ENCODE measurements at places on chromosomes 11 and 22.
A peak's percentile ranks its signal among the peaks of the same experiment; 100 is the strongest.

DNA sequence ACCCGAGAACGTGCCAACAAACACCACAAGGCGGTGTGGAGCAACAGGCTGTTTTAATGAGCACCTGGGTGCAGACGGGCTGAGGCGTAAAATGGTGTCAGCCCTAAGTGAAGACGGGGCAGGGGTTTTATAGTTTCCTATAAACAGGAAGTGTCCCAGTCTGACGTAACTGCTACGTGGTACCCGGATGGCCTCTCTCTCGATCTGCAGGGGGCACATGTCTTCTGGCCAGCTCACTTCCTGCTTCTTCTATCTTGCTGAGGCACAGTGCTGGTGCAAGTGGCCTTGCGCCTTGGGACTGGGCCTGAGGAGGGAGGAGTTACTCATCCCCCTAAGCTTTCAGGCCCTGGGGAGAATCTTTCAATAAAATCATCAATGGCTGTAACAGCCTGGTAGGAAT lies 20.9 kb downstream of the OOSP3 start:
- no peak for DNase-seq
- no peak overlapping the region for H3K27ac ChIP-seq
- no peak overlapping the region for H3K4me3 ChIP-seq
- H3K36me3 ChIP-seq: no peaks in the 10 kb centered on the region

- H3K36me3 ChIP-seq: peaks cover 11% of the 10 kb centered on the region
- no peak for DNase-seq
- H3K27ac ChIP-seq: no peak overlapping the region
- H3K4me1 ChIP-seq: no peaks in the 10 kb centered on the region
Measured at GRCh38 chr11:129307162-129307561, 68.5 kb upstream of the BARX2 start.

DNA sequence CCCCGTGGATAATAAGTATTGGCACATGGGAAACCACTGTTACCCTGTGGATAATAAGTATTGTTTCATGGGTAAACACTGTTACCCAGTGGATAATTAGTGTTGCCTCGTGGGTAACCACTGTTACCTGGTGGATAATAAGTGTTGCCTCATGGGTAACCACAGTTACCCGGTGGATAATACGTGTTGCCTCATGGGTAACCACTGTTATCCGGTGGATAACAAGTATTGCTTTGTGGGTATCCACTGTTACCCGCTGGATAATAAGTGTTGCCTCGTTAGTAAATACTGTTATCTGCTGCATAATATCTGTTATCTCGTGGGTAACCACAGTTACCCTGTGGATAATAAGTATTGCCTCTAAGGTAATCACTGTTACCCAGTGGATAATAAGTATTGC lies 25.5 kb upstream of the NXPE4 start:
- H3K36me3 ChIP-seq: no peaks in the 10 kb centered on the region
- H3K4me1 ChIP-seq: no peaks in the 10 kb centered on the region
- DNase-seq: no peak
- no peaks in the 10 kb centered on the region for H3K27me3 ChIP-seq
- H3K27ac ChIP-seq: no peak overlapping the region

DNA sequence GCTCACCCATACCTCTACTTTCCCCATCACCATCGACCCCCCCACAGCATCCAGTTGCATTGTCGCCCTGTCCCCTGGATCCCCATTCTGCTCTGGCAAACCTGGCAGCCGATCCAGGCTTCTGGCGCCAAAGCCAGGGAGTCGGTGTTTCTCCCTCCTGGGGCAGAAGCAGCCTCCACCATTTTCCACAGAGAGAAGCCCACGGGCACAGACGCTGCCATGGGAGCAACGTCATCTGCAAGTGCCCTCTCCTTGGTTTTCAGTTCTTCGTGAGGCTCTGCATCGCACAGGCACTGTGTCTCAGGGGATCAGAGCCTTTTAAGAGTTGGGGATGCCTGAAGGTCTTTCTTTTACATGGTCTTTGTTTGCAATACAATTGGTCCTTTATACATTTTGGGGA lies 2.3 kb downstream of the YPEL4 start:
- peak overlapping the region; percentile 100 for H3K27ac ChIP-seq
- H3K36me3 ChIP-seq: no peaks in the 10 kb centered on the region
- peaks cover 51% of the 10 kb centered on the region for H3K4me1 ChIP-seq
- peaks cover 41% of the 10 kb centered on the region for H3K27me3 ChIP-seq
- DNase-seq: peak; percentile 41

DNA sequence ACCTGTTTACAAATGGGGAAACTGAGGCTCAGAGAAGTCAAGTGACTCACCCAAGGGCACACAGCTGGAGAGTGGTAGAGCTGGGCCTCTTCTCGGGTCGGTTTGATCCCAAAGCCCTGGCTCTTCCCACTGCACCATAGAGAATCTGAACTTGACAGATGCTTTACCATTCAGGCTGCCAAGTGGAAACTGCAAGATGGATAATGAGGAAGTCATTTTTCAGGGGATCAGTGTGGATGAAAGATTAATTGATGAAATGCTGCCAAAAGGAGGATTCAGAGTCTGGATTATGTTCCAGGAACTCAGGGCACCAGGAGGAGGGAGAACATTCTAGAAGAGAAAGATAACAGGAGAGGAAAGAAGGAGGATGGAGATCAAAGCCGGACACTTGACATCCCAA lies 185.9 kb upstream of the ZBED5 start:
- no peak overlapping the region for H3K4me3 ChIP-seq
- DNase-seq: no peak
- H3K36me3 ChIP-seq: peaks cover 4% of the 10 kb centered on the region

GRCh38 chr11:86615487-86615886 lies 56.9 kb downstream of the ME3 start:
- no peaks in the 10 kb centered on the region for H3K4me1 ChIP-seq
- peaks cover 5% of the 10 kb centered on the region for H3K36me3 ChIP-seq
- no peak overlapping the region for H3K4me3 ChIP-seq
- H3K27me3 ChIP-seq: no peaks in the 10 kb centered on the region

- no peaks in the 10 kb centered on the region for H3K4me1 ChIP-seq
- H3K27me3 ChIP-seq: no peaks in the 10 kb centered on the region
- H3K36me3 ChIP-seq: peaks cover 17% of the 10 kb centered on the region
- DNase-seq: no peak
- no peak overlapping the region for H3K27ac ChIP-seq
- H3K4me3 ChIP-seq: no peak overlapping the region
Measured at GRCh38 chr11:27287205-27287604, 75.8 kb downstream of the CCDC34 start.

- peak overlapping the region; percentile 92 for H3K27ac ChIP-seq
- peak overlapping the region; percentile 30 for H3K4me3 ChIP-seq
- DNase-seq: no peak
- H3K27me3 ChIP-seq: no peaks in the 10 kb centered on the region
- no peaks in the 10 kb centered on the region for H3K36me3 ChIP-seq
Measured at GRCh38 chr11:122686111-122686510, 30.6 kb downstream of the UBASH3B start.

GRCh38 chr11:132648851-132649250 lies 883.5 kb downstream of the OPCML start:
- no peak overlapping the region for H3K4me3 ChIP-seq
- no peak overlapping the region for H3K27ac ChIP-seq
- no peaks in the 10 kb centered on the region for H3K36me3 ChIP-seq
- DNase-seq: no peak

- no peak for DNase-seq
- no peaks in the 10 kb centered on the region for H3K36me3 ChIP-seq
- no peak overlapping the region for H3K27ac ChIP-seq
- no peak overlapping the region for H3K4me3 ChIP-seq
- H3K4me1 ChIP-seq: peaks cover 17% of the 10 kb centered on the region
Measured at GRCh38 chr22:26286091-26286820, 117.0 kb downstream of the SEZ6L start.

DNA sequence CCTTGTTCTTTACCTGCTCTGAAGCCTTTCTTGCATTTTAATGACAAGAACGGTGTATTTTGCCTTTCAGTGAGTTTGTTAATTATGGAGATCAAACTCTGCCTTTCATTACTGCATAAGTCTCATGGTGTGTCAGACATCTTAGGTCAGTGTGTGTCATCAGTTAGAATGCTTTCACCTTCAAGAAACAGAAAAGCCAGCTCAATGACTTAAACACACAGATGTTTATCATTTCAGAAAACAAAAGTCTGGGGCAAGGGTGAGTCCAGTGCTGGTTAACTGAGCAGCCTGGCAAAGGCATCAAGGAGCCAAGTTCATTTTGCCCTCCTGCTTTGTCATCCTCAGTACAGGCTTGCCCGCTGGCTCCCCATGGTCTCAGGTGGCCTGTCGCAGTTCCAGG lies 54.5 kb downstream of the PACS1 start:
- H3K27me3 ChIP-seq: no peaks in the 10 kb centered on the region
- no peak overlapping the region for H3K4me3 ChIP-seq
- H3K27ac ChIP-seq: no peak overlapping the region
- DNase-seq: no peak

GRCh38 chr11:95296165-95296564 lies 65.2 kb upstream of the SESN3 start:
- no peak overlapping the region for H3K4me3 ChIP-seq
- peaks cover 3% of the 10 kb centered on the region for H3K27me3 ChIP-seq
- no peak overlapping the region for H3K27ac ChIP-seq
- no peak for DNase-seq
- no peaks in the 10 kb centered on the region for H3K36me3 ChIP-seq
- H3K4me1 ChIP-seq: peaks cover 21% of the 10 kb centered on the region

- peaks cover 5% of the 10 kb centered on the region for H3K36me3 ChIP-seq
- peaks cover 3% of the 10 kb centered on the region for H3K27me3 ChIP-seq
- DNase-seq: no peak
- H3K4me1 ChIP-seq: peaks cover 3% of the 10 kb centered on the region
- no peak overlapping the region for H3K27ac ChIP-seq
Measured at GRCh38 chr11:5992604-5993251, 5.9 kb upstream of the OR52L1 start.

DNA sequence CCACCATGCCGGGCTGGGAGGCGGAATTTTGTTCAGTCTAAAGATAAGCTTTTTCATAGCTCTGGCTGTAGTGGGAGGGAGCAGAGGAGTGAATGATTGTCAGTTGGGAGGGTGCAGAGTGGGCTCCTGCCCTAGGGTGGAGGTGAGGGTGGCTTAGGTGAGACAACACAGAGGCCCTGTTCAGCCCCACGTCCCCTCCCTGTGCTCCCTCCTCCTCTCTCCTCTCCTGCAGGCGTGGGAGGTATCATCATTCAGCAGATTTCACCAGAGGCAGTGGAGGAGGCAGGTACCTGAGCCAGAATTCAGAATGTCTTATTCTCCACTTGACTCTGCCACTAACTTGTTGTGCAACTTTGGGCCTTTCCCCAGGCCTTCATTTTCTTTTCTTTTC lies 1.7 kb upstream of the THRSP start:
- DNase-seq: no peak
- H3K27ac ChIP-seq: no peak overlapping the region
- H3K4me3 ChIP-seq: no peak overlapping the region

GRCh38 chr11:111836162-111836561 lies 35.2 kb downstream of the ALG9 start:
- H3K4me1 ChIP-seq: peaks cover 17% of the 10 kb centered on the region
- H3K27me3 ChIP-seq: no peaks in the 10 kb centered on the region
- H3K27ac ChIP-seq: no peak overlapping the region
- no peak for DNase-seq
- no peaks in the 10 kb centered on the region for H3K36me3 ChIP-seq

GRCh38 chr11:77267962-77268361 lies 33.5 kb downstream of the GDPD4 start:
- peaks cover 14% of the 10 kb centered on the region for H3K36me3 ChIP-seq
- no peaks in the 10 kb centered on the region for H3K27me3 ChIP-seq
- no peaks in the 10 kb centered on the region for H3K4me1 ChIP-seq
- no peak for DNase-seq
- no peak overlapping the region for H3K27ac ChIP-seq

DNA sequence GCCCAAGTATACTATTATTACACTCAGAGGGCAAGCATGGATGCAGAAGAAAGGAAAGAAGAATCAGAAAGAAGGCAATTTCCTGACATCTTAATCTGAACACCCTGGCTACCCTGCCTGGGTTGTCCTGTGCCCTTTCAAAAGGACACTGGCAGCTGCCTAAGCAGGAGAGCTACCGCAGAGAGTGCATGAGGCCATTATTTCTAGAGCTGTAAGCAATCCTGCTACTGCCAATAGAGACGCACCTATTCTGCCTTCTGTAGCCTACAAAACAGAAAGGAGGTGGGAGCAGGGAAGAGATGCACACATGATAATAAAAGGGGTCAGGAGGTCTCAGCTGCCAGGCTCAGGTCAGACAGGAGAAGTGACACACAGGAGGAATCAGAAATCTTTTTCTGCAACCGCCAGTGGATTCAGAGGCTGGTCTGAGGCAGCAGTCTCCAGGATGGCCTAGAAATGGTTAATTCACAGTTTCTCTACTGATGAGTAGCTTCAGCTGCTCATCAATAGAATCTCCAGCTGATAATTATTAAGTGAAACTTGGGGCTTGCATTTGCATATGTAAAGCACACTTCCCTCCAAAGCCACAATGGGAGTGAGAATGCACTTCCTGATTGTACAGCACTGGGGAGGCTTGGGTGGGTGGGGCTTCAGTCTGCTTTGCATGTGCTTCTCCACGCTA lies 253.9 kb downstream of the LARGE1 start:
- H3K27me3 ChIP-seq: no peaks in the 10 kb centered on the region
- peak overlapping the region; percentile 49 for H3K27ac ChIP-seq
- no peaks in the 10 kb centered on the region for H3K36me3 ChIP-seq
- H3K4me3 ChIP-seq: no peak overlapping the region
- DNase-seq: no peak

GRCh38 chr22:36914390-36914752 lies 943 bp downstream of the CSF2RB start:
- H3K27ac ChIP-seq: no peak overlapping the region
- peaks cover 2% of the 10 kb centered on the region for H3K27me3 ChIP-seq
- no peaks in the 10 kb centered on the region for H3K4me1 ChIP-seq
- no peak for DNase-seq
- H3K4me3 ChIP-seq: no peak overlapping the region

DNA sequence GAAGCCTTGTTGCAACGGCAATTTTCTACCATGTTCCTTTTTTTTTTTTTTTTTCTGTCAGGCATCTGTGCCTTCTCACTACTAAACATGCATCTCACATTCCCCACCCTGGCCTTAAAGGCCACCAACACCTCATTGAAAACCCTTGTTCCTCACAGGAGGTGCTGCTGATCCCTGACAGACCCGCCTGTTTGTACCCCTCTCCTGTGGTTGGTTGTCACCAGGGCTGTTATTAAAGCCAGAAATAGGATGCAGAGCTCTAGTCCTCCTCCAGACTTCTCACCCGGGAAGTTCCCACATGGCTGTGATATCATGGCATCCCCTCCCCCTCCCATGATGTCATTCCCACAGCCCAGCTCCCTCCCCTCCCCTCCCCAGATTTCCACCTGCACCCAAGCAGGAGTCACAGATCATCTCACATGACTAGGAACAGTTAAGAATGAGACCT lies 302.8 kb upstream of the NCAM1 start:
- H3K4me1 ChIP-seq: peaks cover 4% of the 10 kb centered on the region
- peak; percentile 38 for DNase-seq
- H3K4me3 ChIP-seq: no peak overlapping the region
- peaks cover 6% of the 10 kb centered on the region for H3K27me3 ChIP-seq

DNA sequence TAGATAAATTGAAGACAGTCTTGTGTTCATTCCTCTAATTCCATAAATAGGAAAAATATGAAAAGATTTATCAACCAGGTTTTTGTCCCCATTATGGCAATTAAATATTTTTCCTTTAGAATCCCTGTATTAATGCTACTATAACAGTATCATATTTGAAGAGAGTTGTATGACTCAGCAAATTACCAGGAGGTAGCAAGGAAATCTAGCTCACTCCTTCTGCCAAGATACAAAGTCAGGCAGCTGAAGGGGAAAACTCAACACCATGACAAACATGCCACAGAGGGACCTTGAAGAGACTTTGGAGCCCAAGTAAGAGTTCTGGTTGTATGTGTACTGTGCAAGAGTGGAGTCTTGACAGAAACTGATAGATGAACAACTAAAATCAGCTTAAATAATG lies 143.3 kb downstream of the GUCY1A2 start:
- no peak overlapping the region for H3K27ac ChIP-seq
- no peak overlapping the region for H3K4me3 ChIP-seq
- no peaks in the 10 kb centered on the region for H3K4me1 ChIP-seq
- H3K27me3 ChIP-seq: no peaks in the 10 kb centered on the region
- DNase-seq: no peak
- H3K36me3 ChIP-seq: no peaks in the 10 kb centered on the region
